ENCODE measurements at places on chromosomes 11 and 22.

- DNase-seq = no peak
Observed at GRCh38 chr11:34191578-34191977, 86.1 kb downstream of the NAT10 start.

DNA sequence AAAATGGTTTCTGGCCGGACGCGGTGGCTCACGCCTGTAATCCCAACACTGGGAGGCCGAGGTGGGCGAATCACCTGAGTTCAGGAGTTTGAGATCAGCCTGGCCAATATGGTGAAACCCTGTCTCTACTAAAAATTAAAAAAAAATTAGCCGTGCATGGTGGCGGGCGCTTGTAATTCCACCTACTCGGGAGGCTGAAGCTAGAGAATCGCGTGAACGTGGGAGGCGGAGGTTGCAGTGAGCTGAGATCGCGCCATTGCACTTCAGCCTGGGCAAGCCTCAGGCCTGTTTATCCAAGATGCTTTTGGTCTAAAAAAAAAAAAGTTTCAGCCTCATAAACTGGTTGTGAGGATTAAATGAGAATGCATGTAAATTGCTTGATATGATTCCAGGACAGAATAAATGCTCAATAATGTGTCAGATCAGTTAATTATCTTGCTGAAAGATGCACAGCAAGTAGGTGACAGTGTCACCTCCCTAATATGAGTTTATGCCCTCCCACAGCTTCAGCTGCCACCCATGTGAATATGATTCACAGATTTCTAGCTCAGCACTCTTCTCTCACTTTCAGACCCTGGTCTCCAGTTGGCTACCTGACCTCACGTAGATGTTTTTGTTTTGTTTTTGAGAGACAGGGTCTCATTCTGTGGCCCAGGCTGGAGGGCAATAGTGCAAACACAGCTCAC is 1.1 kb upstream of the ALG8 start:
- no peak for DNase-seq

- DNase-seq = no peak
Observed at GRCh38 chr11:70719516-70719915, 321.2 kb downstream of the CTTN start.

- DNase-seq = no peak
Observed at GRCh38 chr11:60871378-60872061, 4.2 kb downstream of the ZP1 start.

DNA sequence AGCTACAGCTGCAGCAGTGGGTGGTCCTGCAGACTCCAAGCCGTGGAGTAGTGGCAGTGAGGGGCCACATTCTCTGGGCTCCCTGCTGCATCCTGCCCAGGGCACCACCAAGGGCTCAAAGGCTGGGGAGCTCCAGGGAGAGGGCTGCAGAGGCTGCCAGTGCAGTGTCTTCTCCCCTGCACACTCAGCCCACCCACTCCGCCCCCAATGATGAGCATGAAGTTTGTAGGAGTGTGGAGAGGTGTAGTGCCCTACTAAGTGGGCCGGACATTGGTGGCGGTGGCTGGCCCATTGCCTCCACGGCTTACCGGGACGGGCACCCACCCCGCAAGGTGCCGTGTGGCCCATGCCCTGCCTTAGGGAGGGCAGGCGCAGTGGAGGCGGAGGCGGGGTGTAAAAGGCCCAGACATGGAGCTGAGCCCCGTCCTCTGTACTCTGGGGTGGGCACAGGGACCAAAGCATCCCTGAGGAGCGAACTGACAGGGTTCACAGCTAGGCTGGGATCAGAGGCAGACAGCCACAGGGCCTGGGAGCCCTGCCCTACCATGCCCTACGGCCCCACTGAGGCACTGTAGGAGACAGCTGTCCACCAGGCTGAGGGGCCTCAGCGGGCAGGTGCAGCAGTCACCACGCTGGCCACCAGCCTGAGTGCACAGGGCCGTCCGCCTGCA is 18.9 kb downstream of the ARVCF start:
- no peak for DNase-seq

GRCh38 chr22:25025491-25026400 is 73.2 kb downstream of the KIAA1671 start:
- no peak for DNase-seq

DNA sequence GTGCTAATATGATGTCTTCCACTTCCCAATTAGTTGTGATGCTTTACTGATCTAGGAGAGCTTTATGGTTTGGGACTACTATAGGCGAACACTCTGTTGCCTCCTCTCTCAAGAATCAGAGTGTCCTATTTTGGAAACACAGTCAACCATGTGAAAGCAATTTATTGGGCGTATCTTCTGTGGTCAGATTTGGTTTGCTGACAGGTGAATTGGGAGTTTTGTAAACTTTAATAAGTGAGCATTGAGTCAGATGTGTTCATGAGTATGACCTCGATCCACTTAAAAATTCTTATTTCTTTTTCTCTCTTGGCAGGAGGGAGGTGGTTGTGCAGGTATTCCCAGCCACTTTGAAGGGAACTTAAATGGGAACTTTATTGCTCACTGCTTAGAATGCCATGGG is 4.4 kb downstream of the CAT start:
- no peak for DNase-seq

- no peak for DNase-seq
Observed at GRCh38 chr22:37967147-37967546, 13.6 kb downstream of the POLR2F start.

GRCh38 chr11:134033696-134034491 is 35.0 kb upstream of the JAM3 start:
- peak; percentile 69 for DNase-seq

- DNase-seq = no peak
Observed at GRCh38 chr11:123230346-123230745, 35.3 kb upstream of the CLMP start.

- DNase-seq = no peak
Observed at GRCh38 chr11:96259134-96259830, 83.7 kb downstream of the MAML2 start.

DNA sequence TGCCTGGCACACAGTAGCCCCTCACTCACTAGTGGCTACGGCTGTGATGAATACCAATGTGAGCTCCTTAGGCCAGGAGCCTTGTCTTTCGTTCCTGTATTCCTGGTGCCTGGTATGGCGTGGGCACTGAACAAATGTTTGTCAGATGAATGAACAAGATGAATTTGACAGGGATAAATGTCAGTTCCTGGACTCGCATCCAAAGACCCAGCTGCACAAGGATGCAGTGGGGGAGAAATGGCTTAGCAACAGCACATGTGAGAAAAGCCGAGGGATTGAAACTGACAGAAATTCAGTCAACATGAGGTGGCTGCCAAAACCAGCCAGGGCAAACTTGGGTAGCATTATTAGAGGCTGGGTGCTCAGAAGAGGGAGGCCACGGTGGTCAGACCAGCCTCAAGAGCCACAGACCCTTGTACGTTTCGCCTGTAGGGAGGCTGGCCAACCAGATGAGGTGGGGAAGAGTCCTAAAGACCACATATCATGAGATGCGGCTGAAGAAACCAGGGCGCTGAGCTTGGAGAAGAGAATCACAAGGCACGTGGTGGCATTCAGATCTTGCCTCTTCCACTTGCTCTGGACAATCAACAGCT is 7.7 kb upstream of the SLC22A8 start:
- no peak for DNase-seq

DNA sequence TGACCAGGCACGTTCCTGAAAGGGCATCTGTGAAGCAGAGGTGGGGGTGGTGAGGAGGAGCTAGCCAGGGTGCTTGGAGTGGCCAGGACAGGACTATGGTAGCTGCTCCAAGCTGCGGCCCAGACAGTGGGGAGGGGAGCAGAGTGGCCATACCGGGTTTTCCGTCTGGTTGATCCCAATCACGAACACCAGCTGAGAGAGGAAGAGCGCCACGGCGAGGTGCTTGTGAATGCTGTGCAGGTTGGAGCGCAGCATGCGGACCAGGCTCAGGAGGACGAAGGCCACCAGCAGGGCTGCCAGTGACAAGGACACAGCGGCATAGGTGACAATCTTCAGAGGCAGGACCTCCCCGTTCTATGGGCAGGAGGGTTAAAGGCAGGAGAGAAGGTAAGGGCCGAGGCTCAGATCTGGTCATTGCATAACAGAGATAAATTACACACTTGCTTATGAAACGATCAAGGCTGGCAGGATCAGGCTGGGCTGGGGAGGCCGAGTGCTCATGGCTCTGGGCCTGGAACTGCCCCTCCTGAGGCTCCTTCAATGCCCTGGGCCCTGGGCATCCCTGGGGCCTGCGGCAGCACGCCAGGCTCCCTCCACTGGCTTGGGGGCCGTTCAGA is 41.5 kb downstream of the TRMU start:
- no peak for DNase-seq

DNA sequence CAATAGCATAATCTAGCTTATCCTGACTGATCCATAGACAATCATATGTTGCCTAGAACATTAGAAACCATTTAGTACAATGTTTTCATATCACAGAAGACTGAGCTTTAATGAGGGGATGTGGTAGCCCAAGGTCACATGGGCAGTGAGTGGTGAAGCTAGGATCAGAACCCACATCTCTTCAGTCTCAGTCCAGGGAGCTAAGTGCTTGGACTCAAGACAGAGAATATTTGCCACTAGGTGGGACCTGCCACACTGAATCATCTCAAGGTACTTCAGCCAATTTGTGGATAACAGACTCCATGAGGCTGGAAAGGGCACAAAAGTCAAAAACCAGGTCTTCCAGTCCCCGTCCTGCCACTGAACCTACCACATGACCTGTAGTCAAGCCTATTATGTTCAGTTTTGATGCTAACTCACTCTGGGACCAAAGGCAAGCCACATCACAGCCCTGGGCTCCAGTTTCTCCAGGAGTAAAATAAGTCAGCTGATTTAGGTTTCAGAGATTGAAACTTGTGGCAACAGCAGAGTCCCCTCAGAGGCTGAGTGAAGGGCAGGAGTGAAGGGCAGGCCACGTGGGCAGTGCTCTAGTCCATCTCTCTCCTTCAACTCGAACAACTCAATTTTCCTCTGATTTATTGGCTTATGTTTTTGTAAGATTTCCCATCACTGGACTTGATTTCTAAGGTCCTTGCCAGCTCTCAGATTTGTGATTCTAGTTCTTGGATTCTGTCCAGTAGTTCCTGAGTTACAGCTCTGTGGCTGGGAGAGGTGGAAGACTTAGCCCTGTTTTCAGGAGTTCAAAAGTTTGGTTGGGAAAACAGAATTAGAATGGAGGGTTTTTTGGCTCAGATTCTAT is 84.6 kb upstream of the PHOX2A start:
- no peak for DNase-seq

- no peak for DNase-seq
Observed at GRCh38 chr11:27391331-27392015, 28.5 kb upstream of the CCDC34 start.

DNA sequence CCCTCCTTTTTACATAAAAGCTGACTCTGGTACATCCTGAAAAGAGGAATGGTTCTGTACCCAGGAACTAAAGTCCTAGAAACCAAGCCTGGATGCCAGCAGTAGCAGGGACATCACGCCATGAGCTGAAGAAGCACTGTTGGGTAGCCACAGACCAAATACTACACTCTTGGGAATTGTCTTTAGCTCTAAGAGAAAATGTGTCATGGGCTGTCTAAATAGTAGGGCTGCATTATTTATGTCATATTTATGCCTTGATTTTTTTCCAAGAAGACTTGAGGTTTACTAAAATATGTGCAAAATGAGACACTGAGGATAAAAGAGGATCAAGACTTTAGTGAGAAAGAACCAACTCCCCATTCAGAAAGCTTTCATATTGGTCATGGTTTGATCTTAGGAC is 213.6 kb downstream of the RAB38 start:
- DNase-seq = no peak

GRCh38 chr22:46069521-46070214 is 80.7 kb upstream of the PPARA start:
- peak; percentile 89 for DNase-seq

- no peak for DNase-seq
Observed at GRCh38 chr11:76155500-76156227, 50.6 kb downstream of the WNT11 start.

GRCh38 chr11:71310184-71310583 is 57.8 kb upstream of the SHANK2 start:
- no peak for DNase-seq

DNA sequence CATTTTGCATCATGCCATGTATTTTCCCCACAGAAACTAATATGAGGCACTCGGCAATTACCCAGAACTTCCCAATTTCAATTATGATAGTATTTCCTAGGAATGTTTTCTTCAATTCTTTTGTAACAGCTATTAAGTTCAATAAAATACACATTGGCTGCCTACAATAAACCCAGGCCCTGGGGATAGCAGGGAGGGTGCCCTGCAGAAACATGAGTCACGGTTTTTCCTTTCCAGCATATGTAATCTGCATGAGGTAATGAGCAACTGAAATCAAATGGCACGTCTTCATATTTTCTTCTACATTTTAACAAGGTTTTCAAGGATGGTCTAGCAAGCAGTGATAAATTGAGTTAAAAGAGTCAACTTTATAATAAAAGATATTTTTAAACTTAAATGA is 32.0 kb downstream of the GUCY1A2 start:
- no peak for DNase-seq

GRCh38 chr11:69708736-69709401 is 5.0 kb upstream of the FGF19 start:
- no peak for DNase-seq

All from transverse colon (tissue), 4 donors.